Progenitor cell of endocrine pancreas (in vitro differentiated cells): ENCODE measurements at places on chromosomes 6 and 20.

DNA sequence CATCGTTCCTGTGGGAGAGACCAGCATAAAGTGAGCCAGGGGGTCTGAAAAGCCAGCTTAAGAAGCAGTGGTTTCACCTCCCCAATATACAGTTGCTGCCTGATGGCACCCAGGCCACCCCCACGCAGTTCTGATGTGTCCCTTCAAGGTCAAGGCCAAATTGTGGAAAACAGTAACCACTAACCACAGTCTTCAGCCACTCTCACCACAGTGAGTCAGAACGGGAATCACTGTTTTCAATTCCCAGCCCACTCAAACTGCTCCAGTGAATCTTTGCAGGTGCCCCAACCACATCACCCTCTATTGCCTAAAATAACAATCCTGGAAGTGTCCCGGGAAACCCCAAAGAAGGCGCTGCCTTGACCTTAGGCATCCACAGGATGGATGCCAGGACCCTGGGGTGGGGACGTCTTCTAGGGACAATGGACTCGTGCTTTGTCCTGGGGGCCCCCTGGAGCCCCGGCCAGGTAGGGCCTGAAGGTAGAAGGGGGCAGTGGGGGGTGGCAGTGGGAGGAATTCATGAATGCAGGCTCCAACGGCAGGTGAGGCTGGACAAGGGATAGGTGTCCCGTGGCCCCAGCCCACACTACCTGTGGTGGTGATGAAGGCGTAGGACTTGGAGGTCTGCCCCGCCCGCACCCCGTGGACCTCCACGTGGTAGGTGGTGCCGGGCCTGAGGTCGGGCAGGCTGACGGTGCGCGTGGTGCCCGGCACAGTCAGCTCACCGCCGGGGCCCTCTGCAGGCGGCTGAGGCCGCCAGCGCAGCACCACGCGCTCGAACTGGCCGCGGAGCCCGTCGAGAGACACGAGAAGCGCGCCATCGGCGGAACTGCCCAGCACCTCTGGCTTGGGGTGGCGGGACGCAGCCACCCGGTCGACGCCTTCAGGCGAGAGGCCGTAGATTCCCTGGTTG lies 22.2 kb downstream of the TNXB start:
- H3K4me1 ChIP-seq, result peaks cover 10% of the 10 kb centered on the region
- no peak overlapping the region for H3K4me3 ChIP-seq
- H3K36me3 ChIP-seq, result no peaks in the 10 kb centered on the region

GRCh38 chr20:57781901-57782300 lies 72.1 kb upstream of the PMEPA1 start:
- no peak for DNase-seq
- H3K27ac ChIP-seq, result no peak overlapping the region
- no peaks in the 10 kb centered on the region for H3K36me3 ChIP-seq
- H3K27me3 ChIP-seq, result peaks cover 7% of the 10 kb centered on the region
- H3K4me3 ChIP-seq, result no peak overlapping the region

DNA sequence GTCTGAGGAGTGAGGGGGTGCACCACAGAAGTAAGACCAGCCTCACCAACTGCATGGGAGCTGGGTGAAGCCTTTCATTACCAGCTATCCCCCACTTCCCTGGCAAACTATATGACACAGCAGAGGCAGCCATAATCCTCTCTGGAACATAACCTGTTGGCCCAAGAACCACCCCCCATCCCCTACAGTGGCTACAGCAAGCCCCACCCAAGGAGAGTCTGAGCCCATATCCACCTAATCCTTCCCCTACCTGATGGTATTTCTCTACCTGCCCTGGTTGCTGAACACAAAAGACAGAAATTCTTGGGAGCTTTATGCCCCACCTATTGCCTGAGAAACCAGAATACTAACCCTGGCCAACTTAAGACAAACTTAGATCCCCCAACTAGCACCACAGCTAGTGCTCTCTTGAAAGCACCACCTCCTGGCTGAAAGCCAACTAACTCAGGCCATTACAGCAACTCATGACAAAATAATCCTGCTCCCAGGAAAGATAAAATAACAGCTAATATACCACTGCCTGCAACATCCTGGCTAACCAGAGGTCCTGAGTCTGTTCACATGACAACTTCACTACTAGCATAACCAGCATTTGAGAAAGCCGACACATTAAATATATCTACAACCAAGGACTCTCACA lies 11.2 kb downstream of the RNGTT start:
- peaks cover 47% of the 10 kb centered on the region for H3K36me3 ChIP-seq
- no peaks in the 10 kb centered on the region for H3K27me3 ChIP-seq
- H3K4me1 ChIP-seq, result no peaks in the 10 kb centered on the region
- H3K4me3 ChIP-seq, result no peak overlapping the region
- H3K27ac ChIP-seq, result no peak overlapping the region

- peak overlapping the region; percentile 91 for H3K27ac ChIP-seq
- H3K4me1 ChIP-seq, result peaks cover 29% of the 10 kb centered on the region
- no peak for DNase-seq
- peak overlapping the region; percentile 87 for H3K4me3 ChIP-seq
Measured at GRCh38 chr20:58981628-58982364, 740 bp downstream of the NELFCD start.
